ENCODE measurements at places on chromosomes 5 and 9. TPM values are rescaled to one million over a fixed set of nuclear protein-coding genes. Genes with fewer than 3 reads are reported as not detected.

DNA sequence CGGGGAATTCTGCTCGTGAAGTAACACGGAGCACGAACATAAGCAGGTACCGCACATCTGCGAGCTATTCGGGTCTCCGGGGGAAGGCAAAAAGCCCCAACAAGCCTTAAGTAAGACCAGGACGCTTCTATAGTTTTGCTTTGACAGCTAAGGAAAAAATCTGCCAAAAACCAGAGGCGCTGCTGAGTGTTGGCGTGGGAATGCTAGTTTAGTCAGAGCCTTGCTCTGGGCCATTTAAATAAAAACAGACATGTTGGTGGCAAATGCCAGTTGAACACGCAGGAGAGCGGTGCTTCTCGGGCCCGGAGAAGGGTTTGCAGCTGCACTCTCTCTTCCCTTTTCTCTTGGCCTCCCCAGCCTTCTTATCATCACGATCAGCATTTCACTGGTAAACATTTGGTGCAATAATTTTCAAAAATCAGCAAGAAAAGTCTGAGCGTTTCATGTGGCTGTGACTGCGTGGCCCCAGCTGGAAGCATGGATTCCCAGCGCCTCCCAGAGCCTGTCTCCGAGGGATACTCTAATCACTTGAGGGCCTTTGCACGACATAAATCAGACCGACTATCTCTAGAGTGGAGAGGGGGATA, 6.4 kb upstream of the NOTCH1 start:
- H3K36me3 ChIP-seq = no peaks in the 10 kb centered on the region
- peaks cover 23% of the 10 kb centered on the region for H3K4me1 ChIP-seq
- no peak overlapping the region for H3K4me3 ChIP-seq
- H3K27ac ChIP-seq = no peak overlapping the region
- peaks cover 13% of the 10 kb centered on the region for H3K27me3 ChIP-seq

GRCh38 chr5:9739135-9739534, 109.0 kb upstream of the TAS2R1 start:
- no peak for DNase-seq
- no peaks in the 10 kb centered on the region for H3K4me1 ChIP-seq
- H3K36me3 ChIP-seq = no peaks in the 10 kb centered on the region
- H3K27ac ChIP-seq = no peak overlapping the region

DNA sequence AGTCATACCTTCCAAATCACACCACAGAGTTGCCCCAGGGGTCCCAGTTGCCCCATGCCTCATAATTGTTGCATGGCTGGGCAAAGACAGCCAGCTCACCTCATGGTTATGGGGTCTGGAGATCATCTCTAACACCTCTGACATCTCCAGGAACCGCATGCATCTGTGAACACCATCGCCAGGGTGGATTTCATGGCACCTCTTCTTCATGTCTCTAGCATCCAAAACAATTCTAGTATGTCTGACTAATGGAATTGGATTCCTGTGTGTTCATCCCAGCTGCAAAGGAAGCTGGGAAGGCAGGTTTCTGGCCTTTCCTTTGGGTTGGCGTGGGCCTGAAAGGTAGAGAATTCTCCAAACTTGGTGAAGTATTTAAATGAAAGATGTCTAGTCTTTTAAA, 122.3 kb upstream of the ABCA1 start:
- H3K27me3 ChIP-seq = peaks cover 4% of the 10 kb centered on the region
- no peaks in the 10 kb centered on the region for H3K36me3 ChIP-seq
- no peak for DNase-seq
- H3K4me1 ChIP-seq = no peaks in the 10 kb centered on the region

- no peak for DNase-seq
- H3K4me3 ChIP-seq = no peak overlapping the region
- H3K36me3 ChIP-seq = no peaks in the 10 kb centered on the region
- H3K27me3 ChIP-seq = no peaks in the 10 kb centered on the region
- peaks cover 39% of the 10 kb centered on the region for H3K4me1 ChIP-seq
Observed at GRCh38 chr5:113205807-113206206, 229.0 kb downstream of the TSSK1B start.

GRCh38 chr5:87898574-87898973, 370.1 kb downstream of the TMEM161B start:
- no peaks in the 10 kb centered on the region for H3K36me3 ChIP-seq
- peak overlapping the region; percentile 71 for H3K27ac ChIP-seq
- H3K27me3 ChIP-seq = no peaks in the 10 kb centered on the region
- H3K4me3 ChIP-seq = no peak overlapping the region
- peaks cover 15% of the 10 kb centered on the region for H3K4me1 ChIP-seq
- no peak for DNase-seq

- H3K4me1 ChIP-seq = no peaks in the 10 kb centered on the region
- no peak overlapping the region for H3K27ac ChIP-seq
- H3K4me3 ChIP-seq = no peak overlapping the region
- no peaks in the 10 kb centered on the region for H3K36me3 ChIP-seq
- peaks cover 10% of the 10 kb centered on the region for H3K27me3 ChIP-seq
Observed at GRCh38 chr9:114110180-114110579, 11.1 kb upstream of the KIF12 start.

DNA sequence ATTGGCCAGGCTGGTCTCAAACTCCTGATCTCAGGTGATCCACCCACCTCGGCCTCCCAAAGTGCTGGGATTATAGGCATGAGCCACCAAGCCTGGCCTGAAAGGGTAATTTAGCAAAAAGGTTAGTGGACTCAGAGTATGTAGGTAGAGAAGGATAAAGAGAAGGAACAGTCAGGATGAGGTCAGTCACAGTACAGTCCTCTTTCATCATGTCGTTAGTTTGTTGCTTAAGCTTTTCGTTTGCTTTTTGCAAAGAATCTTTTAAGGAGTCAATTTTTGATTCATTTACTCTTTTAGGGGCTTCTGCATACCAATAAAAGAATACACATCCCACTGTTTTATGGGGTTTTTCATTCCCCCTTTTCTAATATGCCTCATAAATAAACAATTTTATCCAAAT, 17.8 kb upstream of the GBGT1 start:
- no peak overlapping the region for H3K4me3 ChIP-seq
- H3K27me3 ChIP-seq = no peaks in the 10 kb centered on the region
- no peaks in the 10 kb centered on the region for H3K4me1 ChIP-seq
- no peak overlapping the region for H3K27ac ChIP-seq
- DNase-seq = no peak

ANKRD33B gene
- 7.0 TPM for total RNA-seq

DNA sequence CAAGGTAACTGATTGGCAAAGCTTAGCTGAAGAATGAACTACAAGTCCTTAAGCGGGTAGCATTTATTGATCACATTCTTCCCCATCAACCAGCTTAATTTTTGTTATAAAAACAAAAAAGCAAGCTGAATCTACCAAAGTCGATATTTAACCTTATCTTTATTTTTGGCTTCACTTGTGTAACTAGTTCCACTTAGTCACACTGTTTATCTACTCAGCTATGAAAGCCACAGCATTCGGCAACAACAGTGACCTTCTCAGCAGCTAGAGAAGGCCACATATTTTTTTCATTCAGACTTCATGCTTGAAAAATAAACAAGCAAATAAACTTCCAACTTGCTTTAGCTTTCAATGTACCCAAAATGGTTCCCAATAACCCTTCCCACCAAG, 69.4 kb downstream of the KLHL3 start:
- H3K4me1 ChIP-seq = peaks cover 55% of the 10 kb centered on the region
- peaks cover 43% of the 10 kb centered on the region for H3K36me3 ChIP-seq
- DNase-seq = no peak
- H3K4me3 ChIP-seq = peak overlapping the region; percentile 74
- peak overlapping the region; percentile 88 for H3K27ac ChIP-seq
- peaks cover 5% of the 10 kb centered on the region for H3K27me3 ChIP-seq
